ENCODE measurements at places on chromosomes 2 and 18.

DNA sequence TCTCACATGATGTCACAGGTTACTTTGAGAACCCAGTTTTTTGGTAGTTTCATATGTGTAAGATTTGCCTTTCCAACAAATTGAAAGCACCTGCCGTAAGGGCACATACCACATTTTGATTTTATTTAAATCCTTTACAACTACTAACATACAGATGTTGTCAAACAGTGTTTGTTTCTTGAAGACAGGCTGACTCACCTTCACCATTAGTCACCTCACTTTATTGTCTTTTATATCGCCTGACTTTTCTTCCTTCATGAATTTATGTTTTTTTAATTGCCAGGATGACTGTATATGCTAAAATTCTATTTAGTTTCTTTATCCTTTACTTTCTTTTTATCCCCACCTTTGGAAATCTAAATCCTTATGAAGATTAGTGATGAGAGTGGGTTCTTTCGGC lies 886.7 kb downstream of the SUCLG1 start:
- no peak for DNase-seq

DNA sequence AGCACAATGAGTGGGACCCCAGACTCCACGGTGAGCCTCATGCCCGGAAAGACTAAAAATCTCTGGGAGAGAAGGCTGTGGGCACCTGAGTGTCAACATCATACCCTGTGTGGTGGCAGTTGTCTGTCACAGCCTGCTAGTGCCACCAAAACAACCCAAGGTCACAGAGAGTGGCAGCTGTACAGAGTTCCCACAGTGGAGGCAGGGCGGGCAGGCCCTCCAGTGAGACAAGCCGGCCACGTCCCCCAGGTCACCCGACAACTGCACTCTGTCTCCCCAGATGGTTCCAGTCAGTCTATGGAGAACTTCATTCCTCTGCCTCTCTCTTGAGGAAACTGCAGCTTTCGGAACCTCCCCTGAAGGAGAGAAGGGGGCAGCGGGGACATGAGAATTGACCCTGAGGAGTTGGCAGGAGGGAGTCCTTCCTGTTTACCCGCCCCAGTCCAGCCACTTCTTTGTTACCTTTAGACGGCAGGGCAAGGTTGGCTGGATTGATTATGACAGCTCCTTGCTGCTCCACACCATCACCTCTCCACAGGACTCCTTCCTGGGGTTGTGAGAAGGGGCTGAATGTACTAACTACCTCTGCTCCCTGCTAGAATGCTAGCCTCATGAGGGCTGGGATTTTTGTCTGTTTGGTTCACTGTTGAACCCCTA lies 11.3 kb upstream of the FIGLA start:
- no peak for DNase-seq

DNA sequence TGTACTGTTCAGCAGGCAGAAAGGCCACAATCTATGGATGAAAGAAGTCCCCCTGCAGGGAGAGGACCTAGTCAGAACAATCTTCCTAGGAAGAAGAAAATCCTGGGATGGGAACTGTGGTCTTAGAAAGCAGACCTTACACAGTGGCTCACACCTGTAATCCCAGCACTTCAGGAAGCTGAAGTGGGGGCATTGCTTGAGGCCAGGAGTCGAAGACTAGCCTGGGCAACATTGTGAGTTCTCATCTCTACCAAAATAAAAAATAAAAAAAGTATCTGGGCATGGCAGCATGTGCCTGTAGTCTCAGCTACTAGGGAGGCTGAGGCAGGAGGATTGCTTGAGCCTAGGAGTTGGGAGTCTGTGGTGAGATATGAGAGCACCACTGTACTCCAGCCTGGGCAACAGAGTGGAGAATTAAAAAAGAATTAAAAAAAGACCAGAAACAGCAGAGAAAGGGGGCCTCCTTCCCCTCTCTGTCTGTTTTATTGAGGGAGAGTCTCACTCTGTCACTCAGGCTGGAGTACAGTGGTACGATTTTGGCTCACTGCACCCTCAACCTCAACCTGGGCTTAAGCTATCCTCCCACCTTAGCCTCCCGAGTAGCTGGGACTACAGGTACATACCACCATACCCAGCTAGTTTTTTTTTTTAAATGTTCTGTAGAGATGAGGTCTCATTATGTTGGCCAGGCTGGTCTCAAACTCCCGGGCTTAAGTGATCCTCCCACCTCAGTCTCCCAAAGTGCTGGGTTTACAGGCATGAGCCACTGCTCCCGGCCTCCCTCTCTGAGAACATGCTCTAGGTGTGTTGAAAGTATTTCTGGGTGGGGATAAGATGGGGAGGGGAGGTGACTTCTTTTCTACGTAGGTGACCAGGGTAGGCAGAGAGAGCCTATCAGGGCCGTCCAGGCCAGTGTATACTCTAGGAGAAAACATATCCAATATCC lies 7.4 kb downstream of the RHOB start:
- DNase-seq, result no peak

- no peak for DNase-seq
Observed at GRCh38 chr2:226185616-226186211, 613.9 kb downstream of the IRS1 start.

DNA sequence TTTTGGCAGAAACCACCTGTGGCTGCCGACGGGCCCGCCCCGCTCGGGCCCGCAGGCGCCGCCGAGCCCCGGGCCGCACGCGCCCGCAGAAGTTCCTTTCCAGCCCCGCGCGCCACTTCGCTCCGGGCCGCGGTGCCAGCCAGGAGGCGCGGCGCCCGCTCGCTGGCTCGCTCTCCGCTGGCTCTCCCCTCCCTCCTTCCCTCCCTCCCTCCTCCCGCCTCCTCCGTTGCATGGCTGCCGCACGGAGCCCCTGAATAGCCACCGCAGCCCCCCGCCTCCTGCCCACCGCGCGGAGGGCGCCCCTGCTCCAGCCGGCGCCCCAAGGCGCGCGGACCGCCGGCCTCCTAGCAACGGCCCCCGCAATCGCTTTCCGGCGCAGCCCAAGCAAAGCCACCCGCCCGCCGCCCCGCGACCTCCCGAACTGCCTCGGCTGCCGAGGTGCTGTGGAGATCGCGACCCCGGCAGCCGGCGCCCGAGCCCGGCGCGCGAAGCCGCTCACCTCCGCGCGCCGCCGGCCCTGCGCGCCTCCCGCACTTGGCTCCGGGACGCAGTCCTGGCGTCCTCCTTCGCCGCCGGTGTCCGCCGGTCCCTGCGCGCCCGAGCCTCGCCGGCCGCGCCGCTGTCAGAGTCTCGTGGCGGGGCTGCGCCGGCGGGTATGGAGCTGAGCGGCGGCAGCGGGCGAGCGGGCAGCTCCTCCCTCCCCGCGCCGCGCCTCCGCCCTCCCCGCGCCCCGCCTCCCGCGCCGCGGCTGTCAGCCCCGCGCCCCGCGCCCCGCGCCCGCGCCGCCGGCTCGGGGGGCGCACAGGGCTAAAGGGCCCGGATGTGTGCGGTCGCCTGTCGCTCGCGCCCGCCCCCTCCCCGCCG lies at the start of gene ZBTB7C:
Gene ZBTB7C (minus strand): TSS at position 657 of the 864 bp plus-strand sequence.
- peak; percentile 15 for DNase-seq

GRCh38 chr2:237570776-237571335 lies 4.5 kb downstream of the PRLH start:
- no peak for DNase-seq

- no peak for DNase-seq
Observed at GRCh38 chr2:43708178-43708577, 31.9 kb upstream of the C1GALT1C1L start.

All from GM06990 (cell line).